Activated naive CD4-positive, alpha-beta T cell (primary cell): ENCODE measurements at places on chromosomes 6 and 20.

GRCh38 chr6:142679907-142680700 lies 264.9 kb downstream of the HIVEP2 start:
- DNase-seq, result no peak

DNA sequence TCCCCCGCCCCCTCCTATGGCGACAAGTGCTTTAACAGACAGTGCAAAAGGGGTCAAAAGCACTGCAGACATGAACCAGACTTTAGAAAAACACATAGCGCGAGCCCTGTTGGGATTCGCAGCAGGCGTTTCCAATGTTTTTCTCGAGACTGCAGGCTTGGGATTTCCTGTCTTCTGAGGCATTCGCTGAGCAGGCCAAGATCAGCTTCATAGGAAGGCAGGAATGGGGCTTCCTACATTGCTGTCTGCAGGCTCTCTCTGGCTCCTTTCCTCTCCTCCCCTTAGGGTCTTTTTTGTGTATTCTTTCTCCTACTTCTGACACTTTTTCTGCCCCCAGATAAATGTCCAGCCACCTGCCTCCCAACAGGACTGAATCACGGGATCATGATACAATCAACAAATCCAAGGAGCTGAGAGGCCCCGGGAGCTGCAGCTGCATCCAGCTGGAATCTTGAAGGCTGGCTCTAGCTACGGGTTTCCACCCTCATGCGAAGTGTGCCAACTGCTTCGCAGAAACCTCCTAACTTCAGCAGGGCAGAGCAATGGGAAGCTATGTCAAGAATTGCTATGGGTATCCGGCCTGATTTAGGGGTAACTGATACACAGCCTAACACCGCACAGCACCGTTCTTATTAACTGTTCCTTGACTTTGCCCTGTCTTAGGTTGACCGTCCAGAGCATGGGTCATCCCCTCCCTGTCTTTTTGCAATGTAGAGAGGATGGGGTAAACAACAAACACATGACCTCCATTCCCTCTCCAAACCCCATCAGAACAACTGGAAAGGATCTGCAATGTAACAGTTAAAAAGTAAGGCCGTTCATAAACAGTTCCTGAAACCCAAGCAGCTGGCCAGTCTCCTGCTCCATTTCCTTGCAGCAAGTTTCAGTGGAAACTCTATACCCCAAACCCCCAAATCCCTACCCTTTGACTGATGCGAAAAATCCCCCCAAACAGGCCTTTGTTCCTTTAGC lies 31.5 kb downstream of the SNX5 start:
- DNase-seq, result no peak

DNA sequence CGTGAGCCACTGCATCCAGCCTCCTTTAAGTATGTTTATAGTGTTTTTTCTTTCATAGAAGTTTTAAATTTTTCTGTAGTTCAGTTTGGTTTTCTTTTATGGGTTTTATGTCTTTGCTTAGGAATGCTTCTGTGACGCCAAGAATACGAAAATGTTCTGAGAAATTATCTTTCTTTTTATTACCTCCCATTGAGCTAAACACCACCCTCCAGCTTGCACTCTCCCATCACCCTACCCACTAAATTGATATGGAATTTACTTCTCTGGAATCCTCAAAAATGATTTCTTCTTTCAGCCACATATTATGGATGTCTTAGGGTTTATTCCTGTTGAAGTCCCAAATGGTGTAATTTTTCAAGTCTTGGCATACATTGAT lies 38.1 kb downstream of the JARID2 start:
- no peak for DNase-seq

DNA sequence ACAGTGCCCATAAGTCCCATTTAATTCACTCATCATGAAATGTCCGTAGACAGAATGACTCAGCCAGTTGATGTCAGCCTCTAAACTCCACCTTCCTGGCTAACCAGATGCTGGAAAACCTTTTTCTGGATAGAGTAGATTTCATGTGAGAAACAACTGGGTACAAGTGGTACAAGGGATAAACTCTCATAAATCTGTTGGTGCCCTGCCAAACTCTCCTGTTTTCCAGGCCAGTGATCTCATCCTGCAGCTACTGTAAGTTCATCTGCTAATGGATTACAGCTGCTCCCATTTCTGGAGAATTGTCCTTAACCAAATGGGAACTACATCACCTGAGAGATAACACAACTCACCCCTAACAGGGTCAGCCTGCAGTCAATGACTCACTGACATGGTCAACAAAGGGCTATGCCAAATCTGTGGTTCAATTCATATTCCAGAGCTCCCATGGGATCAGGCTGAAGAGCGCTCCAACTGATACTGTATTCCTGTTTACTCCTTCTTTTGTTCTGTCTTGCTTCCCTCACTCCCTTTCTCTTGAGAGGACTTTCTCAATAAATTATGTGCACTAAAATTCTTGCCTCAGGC lies 210.1 kb upstream of the HDDC2 start:
- DNase-seq, result no peak

DNA sequence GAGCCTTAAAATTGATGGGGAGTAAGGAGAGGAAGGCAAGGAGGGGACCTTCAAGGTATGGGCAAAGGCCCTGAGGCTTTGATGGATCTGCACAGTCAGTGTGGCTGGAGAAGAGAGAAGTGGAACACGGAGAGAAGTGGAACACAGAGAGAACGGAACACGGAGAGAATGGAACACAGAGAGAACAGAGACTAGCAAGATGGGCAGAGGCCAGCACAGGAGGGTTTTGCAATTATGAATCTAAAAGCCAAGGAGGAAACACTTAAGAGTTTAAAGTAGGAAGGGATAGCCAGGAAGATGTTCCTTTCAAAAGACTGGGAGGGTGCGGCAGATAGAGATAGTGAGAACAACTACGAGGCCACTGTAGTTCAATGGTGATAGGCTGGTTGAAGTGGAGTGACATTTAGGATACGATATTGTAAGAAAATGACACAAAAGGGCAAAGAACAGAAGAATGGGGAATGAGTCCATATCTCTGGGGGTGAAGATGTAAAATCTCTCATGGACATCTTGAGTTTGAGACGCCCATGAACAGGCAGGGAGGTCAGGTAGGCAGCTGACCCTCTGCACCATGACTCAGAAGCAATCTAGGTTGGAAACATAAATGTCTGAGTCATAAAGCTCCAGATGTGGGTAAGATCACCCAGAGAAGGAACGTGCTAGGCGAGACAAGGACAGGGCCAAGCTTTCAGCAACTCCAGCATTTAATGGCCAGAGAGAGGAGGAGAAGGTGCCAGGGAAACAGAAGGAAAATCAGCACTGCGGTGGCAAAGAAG lies 25.4 kb downstream of the ZMYND8 start:
- DNase-seq, result no peak
